Vein endothelial cell (primary cell): ENCODE measurements at places on chromosomes 6 and 20. TPM values are rescaled to one million over a fixed set of nuclear protein-coding genes. Genes with fewer than 3 reads are reported as not detected.

The DYNLRB1 gene
- 68.6 and 69.6 TPM in 2 replicates for total RNA-seq

The RAMACL gene
- total RNA-seq = 4.9 and 6.2 TPM in 2 replicates

The OR12D2 gene
- total RNA-seq = not detected in 2 replicates

The ZNF322 gene
- total RNA-seq = 13.4 and 17.7 TPM in 2 replicates

The NSFL1C gene
- 38.5 and 38.6 TPM in 2 replicates for total RNA-seq

The RGS17 gene
- 1.3 and 3.4 TPM in 2 replicates for total RNA-seq

The CAP2 gene
- total RNA-seq = under 0.01 and 0.48 TPM in 2 replicates

The TRIM38 gene
- total RNA-seq = 9.1 and 11.8 TPM in 2 replicates

The PPP1R14C gene
- not detected in 2 replicates for total RNA-seq

The SAPCD1 gene
- total RNA-seq = 2.1 TPM in 1 of 2 replicates, not detected in the other

The SEMG1 gene
- total RNA-seq = not detected in 2 replicates

The SMIM13 gene
- total RNA-seq = 14.4 and 17.4 TPM in 2 replicates

The TMEM217 gene
- 15.4 and 19.7 TPM in 2 replicates for total RNA-seq

The SLC17A3 gene
- not detected in 2 replicates for total RNA-seq

The PTGIS gene
- total RNA-seq = 1.4 and 5.9 TPM in 2 replicates

The TRDN gene
- not detected in 2 replicates for total RNA-seq

The TAGAP gene
- total RNA-seq = not detected in 2 replicates

The PREP gene
- 20.9 and 22.5 TPM in 2 replicates for total RNA-seq

The BPIFB4 gene
- total RNA-seq = not detected in 2 replicates

The FYN gene
- 112 and 185 TPM in 2 replicates for total RNA-seq

The TP53TG5 gene
- not detected in 2 replicates for total RNA-seq

The SLC12A5 gene
- 0.86 and 1.6 TPM in 2 replicates for total RNA-seq

The PGC gene
- total RNA-seq = not detected in 2 replicates

The AARS2 gene
- total RNA-seq = 11.0 and 14.4 TPM in 2 replicates

The CDH4 gene
- 0.10 and 1.6 TPM in 2 replicates for total RNA-seq

The FRK gene
- total RNA-seq = under 0.01 and 0.10 TPM in 2 replicates

The NR2E1 gene
- total RNA-seq = not detected in 2 replicates

The XKR7 gene
- total RNA-seq = not detected in 2 replicates

The MMS22L gene
- 11.4 and 24.3 TPM in 2 replicates for total RNA-seq

The PHF20 gene
- 29.4 and 34.6 TPM in 2 replicates for total RNA-seq

The SIGLEC1 gene
- total RNA-seq = not detected in 2 replicates

The HIVEP2 gene
- 4.9 and 15.4 TPM in 2 replicates for total RNA-seq

The APOM gene
- 0.29 and 0.65 TPM in 2 replicates for total RNA-seq

The BHLHE23 gene
- total RNA-seq = not detected in 2 replicates

The MLIP gene
- total RNA-seq = 10.1 and 18.7 TPM in 2 replicates
